CD4-positive, alpha-beta T cell (primary cell): ENCODE measurements at places on chromosomes 5 and 9. TPM values are rescaled to one million over a fixed set of nuclear protein-coding genes. Genes with fewer than 3 reads are reported as not detected.
A peak's percentile ranks its signal among the peaks of the same experiment; 100 is the strongest.

KCNV2 gene
- total RNA-seq = not detected

FOXD4L6 gene
- not detected for total RNA-seq

ALDH7A1 gene
- 1.6 TPM for total RNA-seq

PCYOX1L gene
- 22.9 TPM for total RNA-seq

CCNI2 gene
- 7.2 TPM for total RNA-seq

PCDHB12 gene
- not detected for total RNA-seq

DNA sequence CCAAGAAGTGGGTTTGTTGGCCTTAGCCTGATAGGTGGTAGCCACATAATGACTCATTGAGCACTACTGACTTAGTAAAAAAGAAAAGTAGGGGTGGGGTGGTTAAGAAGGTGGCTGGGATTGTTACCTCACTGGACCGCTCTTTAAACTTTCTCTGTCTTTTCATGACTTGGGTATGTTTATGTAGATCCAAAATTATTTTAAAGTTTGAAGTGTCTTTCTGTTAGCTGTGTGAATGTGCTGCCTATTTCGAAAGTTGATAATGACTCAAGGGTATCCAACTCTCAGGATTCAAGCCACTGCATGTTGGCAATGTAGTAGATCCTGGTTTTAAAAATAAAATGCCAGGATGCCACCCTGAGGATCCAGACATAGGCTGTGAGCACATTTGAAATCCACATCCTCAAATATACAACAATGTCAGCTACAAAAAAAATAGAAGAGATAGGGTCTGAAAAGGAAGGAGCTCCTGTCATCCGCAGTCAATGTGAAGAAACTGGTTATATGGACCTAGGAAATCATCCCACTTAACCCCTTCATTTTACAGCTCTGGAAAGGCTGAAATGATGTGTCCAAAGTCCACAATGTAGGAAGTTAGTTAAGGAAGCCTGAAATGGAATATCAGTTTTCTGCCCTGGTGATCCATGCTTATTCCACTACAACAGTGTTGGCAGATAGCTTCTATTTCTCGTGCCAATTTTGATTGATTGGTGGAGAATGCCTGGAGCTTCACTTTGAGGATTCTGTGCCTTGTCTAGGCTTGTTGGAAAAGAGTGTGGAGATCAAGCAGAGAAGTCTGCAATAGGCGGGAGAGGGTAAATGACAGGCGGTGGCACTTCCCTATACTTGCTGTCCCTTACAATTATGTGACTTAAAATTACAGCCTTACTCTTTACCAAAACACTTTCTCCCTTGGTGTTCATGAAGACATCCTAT is 23.4 kb downstream of the ZNF462 start:
- H3K36me3 ChIP-seq = no peaks in the 10 kb centered on the region
- no peak overlapping the region for H3K4me3 ChIP-seq
- H3K27ac ChIP-seq = no peak overlapping the region
- DNase-seq = no peak

DNA sequence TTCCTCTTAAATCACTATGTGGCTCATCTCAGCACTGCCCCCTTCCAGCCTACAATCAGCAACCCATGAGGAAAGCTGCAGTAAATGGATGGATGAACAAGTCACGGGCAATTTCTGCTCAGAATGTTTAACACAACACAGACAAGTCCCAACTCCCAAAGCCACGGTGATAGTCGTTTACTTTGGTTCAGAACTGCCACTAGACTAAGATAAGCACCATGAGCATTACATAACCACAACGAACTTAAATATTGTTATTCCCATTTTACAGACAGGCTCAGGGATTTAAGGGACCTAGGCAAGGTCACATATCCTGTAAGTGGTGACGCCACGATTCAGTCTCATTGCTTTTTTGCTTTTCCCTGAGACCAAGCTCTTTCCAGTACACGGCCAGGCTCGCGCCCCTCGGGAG is 2.0 kb upstream of the SMIM27 start:
- peak overlapping the region; percentile 96 for H3K27ac ChIP-seq
- H3K36me3 ChIP-seq = peaks cover 4% of the 10 kb centered on the region
- H3K4me3 ChIP-seq = peak overlapping the region; percentile 86
- H3K27me3 ChIP-seq = no peaks in the 10 kb centered on the region
- peaks cover 30% of the 10 kb centered on the region for H3K4me1 ChIP-seq

- no peaks in the 10 kb centered on the region for H3K27me3 ChIP-seq
- peak overlapping the region; percentile 93 for H3K4me3 ChIP-seq
- no peak for DNase-seq
- peaks cover 23% of the 10 kb centered on the region for H3K36me3 ChIP-seq
- peak overlapping the region; percentile 68 for H3K27ac ChIP-seq
Measured at GRCh38 chr9:128371630-128372117, 500 bp downstream of the URM1 start.

- peaks cover 8% of the 10 kb centered on the region for H3K36me3 ChIP-seq
- DNase-seq = no peak
- peak overlapping the region; percentile 67 for H3K27ac ChIP-seq
- H3K4me3 ChIP-seq = no peak overlapping the region
Measured at GRCh38 chr9:136362450-136362784, 1.1 kb downstream of the DNLZ start.

- H3K4me3 ChIP-seq = no peak overlapping the region
- H3K4me1 ChIP-seq = no peaks in the 10 kb centered on the region
- no peak overlapping the region for H3K27ac ChIP-seq
- H3K36me3 ChIP-seq = no peaks in the 10 kb centered on the region
- no peaks in the 10 kb centered on the region for H3K27me3 ChIP-seq
Measured at GRCh38 chr5:8879248-8879647, 666.6 kb downstream of the SEMA5A start.

DNA sequence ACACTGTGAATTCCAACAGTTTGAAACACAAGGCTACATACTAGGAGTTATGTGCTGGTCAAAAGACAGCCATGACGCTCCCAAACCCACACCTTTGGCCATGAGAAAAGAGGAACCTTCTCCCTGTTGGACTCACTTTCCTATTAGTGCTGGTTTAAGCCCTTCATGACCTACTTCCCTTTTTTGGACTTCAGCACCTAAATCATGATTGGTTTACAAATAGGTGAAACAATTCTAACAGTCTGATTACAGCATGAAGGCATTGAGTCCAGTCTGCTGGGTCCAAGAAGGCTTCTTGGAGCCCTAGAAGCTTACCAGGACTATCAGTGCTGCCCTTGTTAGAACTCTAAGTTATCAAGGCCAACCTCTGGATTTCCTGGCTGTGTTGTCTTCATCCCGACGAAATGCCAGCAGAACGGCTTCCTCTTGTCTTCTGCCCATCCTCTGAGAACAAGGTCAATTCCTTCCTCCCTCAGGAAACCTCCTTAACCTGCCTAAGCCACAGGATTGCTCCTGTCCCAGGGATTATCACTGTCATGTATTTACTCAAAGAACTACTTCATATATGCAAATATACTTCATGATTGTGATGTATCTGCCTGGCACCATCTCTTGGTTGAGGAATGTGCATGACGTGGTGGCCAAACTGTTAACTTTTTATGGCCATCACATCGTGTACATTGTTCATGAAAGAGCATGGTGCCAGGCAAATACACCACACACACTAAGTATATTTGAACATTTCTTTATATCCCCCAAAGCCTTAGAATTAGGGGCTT is 83.6 kb downstream of the ANKH start:
- no peaks in the 10 kb centered on the region for H3K27me3 ChIP-seq
- no peak overlapping the region for H3K27ac ChIP-seq
- no peak for DNase-seq
- H3K4me1 ChIP-seq = peaks cover 32% of the 10 kb centered on the region
- no peak overlapping the region for H3K4me3 ChIP-seq

DNA sequence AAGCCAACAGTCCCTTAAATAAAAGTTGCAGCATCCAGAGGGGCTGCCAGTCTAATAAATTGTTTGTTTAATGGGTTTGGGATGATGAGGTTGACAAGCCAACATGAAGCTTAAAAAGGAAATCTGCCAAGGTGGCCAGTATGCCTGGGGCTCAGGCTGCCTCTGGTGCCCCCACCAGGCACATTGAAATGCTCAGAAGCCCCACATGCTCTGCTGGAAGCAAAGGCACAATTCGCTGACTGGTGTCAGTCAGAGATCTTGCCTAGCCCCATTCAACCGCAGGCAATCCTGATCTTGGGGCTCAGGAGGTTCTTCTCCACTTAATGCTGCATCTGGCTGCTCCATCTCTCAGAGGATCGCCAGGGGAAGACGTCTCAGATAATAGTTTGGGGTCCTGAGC is 44.2 kb upstream of the TCERG1 start:
- H3K4me3 ChIP-seq = no peak overlapping the region
- no peaks in the 10 kb centered on the region for H3K4me1 ChIP-seq
- peaks cover 17% of the 10 kb centered on the region for H3K27me3 ChIP-seq

- H3K4me3 ChIP-seq = peak within 1 kb of the TSS; percentile 51
- H3K27ac ChIP-seq = no peak within 1 kb of the TSS
- no peak for DNase-seq
- H3K27me3 ChIP-seq = no peaks in the 10 kb centered on the region
Measured at GRCh38 chr5:151020304-151021110, at the start of gene GPX3. GPX3 (plus strand) TSS chr5:151020591; CDS start chr5:151020655, 64 bp downstream.

GRCh38 chr5:154380263-154380662 is 65.5 kb upstream of the SAP30L start:
- H3K27me3 ChIP-seq = no peaks in the 10 kb centered on the region
- H3K4me1 ChIP-seq = peaks cover 5% of the 10 kb centered on the region
- no peak overlapping the region for H3K4me3 ChIP-seq

GRCh38 chr5:396531-396961 is 46.4 kb upstream of the EXOC3 start:
- peaks cover 15% of the 10 kb centered on the region for H3K27me3 ChIP-seq
- no peak overlapping the region for H3K27ac ChIP-seq
- H3K36me3 ChIP-seq = no peaks in the 10 kb centered on the region

DNA sequence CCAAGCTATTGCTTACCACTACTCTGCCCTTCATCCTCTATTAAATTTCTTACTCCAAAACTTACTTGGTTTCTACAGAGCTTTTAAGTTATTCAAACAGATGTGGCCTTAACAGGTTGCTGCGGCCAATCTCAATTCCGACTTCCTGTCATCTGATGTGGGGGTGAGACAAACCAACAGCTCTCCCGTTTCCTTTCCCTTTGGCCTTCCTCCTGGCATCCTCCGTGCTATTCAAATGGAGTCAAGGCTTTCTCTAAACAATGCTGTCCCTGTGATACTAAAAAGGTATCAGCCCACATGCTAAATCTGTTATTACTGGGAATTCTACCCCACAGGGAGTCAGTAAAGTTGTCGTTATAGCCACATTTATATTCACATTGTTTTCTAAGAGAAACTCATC is 11.8 kb downstream of the RBM18 start:
- no peak overlapping the region for H3K27ac ChIP-seq
- no peaks in the 10 kb centered on the region for H3K4me1 ChIP-seq
- no peak for DNase-seq
- H3K4me3 ChIP-seq = no peak overlapping the region
- H3K27me3 ChIP-seq = no peaks in the 10 kb centered on the region

DNA sequence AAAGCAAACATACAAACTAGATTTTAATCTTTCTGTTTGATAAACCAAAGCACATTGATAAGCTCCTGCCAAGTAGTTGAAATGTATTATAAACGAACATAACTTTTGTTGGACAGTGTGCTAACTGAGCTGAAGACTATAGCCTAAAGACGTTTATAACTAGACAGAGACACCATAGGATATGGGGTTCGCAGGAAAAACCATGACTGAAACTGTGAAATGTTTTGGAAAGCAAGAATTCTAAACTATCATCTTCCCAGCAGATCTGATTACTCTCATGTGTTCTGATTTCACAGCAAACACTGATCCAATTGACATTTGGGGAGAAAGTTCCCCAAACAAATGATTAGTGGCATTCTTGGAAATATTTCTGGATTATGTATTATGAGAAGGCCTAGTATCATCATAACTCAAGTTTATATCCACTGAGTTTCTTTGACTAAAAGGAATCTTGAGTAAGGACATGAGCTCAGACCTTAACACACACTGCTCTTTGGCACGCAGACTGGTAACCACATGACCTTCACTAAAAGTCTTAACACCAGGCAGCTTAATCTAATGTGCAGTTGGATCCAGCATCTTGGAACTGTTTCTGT is 375.2 kb downstream of the ZNF608 start:
- H3K27me3 ChIP-seq = no peaks in the 10 kb centered on the region
- H3K36me3 ChIP-seq = no peaks in the 10 kb centered on the region
- no peak for DNase-seq
- no peak overlapping the region for H3K27ac ChIP-seq
- H3K4me3 ChIP-seq = no peak overlapping the region
- no peaks in the 10 kb centered on the region for H3K4me1 ChIP-seq

GRCh38 chr5:122180863-122181548 is 51.7 kb downstream of the ZNF474 start:
- H3K4me1 ChIP-seq = no peaks in the 10 kb centered on the region
- no peak overlapping the region for H3K27ac ChIP-seq
- no peaks in the 10 kb centered on the region for H3K27me3 ChIP-seq
- no peaks in the 10 kb centered on the region for H3K36me3 ChIP-seq

GRCh38 chr5:73378070-73378469 is 70.5 kb downstream of the FOXD1 start:
- peaks cover 30% of the 10 kb centered on the region for H3K4me1 ChIP-seq
- no peak for DNase-seq
- H3K36me3 ChIP-seq = no peaks in the 10 kb centered on the region
- H3K4me3 ChIP-seq = no peak overlapping the region
- peaks cover 57% of the 10 kb centered on the region for H3K27me3 ChIP-seq

DNA sequence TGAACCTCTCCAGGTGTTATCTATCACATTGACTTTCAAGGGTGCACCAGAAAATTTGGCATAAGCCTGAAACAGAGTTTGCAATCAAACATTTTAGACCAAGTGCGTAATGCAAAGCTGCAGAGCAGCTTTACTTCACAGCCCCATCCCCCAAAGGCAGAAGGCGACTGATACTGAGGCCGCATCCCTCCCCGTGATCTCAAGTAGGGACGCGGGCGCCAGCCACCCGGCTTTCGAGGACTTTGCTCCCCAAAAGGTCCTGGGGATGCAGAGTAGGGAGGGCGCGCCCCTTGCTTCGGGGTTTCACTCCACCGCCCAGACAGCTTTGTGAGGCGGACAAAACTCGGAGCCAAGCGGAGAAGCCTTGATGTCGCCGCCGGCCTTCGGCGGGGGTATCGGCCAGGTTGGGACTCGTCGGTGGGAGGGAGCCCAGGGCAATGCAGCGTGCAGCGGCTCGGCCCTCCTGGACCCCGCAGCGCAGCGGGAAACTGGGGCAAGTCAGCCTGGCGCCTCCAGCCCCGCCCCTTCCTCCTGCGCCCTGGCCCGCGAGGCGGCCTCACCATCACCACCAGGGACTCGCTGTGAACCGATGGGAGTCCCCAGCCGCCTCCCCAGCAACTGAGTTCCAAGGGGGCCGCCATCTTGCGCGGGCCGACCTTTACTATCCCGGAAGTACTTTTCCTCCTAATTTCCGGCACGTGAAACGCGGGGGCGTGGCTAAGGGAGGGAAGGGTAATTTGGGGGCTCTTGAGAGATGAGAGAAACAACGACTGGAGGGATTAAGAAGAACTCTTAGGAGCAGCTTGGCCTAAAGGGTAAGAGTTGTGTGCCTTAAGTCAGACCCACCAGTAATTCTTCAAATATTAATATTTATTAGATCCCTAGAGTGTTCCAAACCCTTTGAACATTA is at the start of gene MTX3:
Gene MTX3 (minus strand): TSS at position 665 of the 910 bp plus-strand sequence. CDS start 24 bp downstream, at position 641.
- peak; percentile 88 for DNase-seq
- H3K27ac ChIP-seq = peak within 1 kb of the TSS; percentile 59
- no peaks in the 10 kb centered on the region for H3K27me3 ChIP-seq
- peaks cover 24% of the 10 kb centered on the region for H3K36me3 ChIP-seq
- peaks cover 17% of the 10 kb centered on the region for H3K4me1 ChIP-seq

GRCh38 chr9:129568560-129569501 is 52.1 kb downstream of the C9orf50 start:
- peak overlapping the region; percentile 24 for H3K4me3 ChIP-seq
- H3K27ac ChIP-seq = no peak overlapping the region
- H3K4me1 ChIP-seq = peaks cover 22% of the 10 kb centered on the region
- peak; percentile 9 for DNase-seq

GRCh38 chr9:110058304-110058953 is 149.5 kb downstream of the C9orf152 start:
- DNase-seq = peak; percentile 48
- no peak overlapping the region for H3K27ac ChIP-seq
- no peaks in the 10 kb centered on the region for H3K4me1 ChIP-seq
- H3K27me3 ChIP-seq = no peaks in the 10 kb centered on the region
- H3K4me3 ChIP-seq = no peak overlapping the region
